ENCODE measurements at places on chromosomes 3 and 15.

GRCh38 chr3:194166682-194167479, 30.9 kb downstream of the HES1 start:
- DNase-seq, result no peak

- DNase-seq, result no peak
These were observed 52.8 kb upstream of the DGKG start for GRCh38 chr3:186414735-186415419.

DNA sequence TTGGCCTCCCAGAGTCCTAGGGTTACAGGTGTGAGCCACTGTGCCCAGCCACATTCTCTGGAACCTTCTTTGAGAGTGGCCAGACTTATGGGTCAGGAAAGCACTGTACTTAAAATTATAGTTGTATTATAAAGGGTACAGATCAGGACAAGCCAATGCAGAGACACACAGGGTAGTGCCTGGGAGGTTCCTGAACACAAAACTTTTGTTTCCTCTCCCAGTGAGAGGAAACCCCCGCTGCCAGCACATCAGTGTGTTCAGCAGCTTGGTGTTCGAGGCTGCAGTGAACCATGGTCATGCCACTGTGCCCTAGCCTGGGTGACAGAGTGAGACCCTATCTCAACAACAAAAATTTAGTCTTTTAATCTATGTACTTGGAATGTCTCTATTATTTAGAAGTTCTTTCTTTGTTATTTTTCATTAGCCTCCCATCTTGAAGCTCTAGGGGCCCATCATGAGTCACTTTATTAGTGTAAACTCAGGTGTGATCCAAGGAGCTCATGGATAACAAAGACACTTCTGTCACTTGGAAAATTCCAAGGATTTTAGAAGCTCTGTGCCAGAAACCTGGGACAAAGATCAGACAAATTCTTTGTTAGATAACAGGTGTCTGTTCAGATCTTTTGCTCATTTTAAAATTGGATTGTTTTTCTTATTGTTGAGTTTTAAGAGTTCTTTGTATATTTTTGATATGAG, 7.8 kb downstream of the BLOC1S6 start:
- DNase-seq, result no peak

DNA sequence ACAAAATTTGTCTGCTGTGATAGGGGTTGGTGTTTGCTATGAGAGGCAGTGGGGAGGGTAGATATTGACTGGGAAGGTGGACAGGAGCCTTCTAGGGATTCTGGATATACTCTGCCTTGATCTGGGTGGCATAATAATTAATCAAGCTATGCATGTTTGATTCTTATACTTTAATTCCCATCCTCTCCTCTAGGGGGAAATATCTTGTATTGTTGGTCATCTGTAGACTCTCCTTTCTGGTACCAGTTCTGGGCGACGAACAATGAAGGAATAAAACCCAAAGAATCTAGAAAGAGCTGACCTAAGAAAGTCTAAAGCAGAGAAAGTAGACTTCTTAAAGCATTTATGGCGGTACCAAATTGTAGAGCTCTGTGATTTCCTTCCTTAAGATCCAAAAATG, 198.2 kb upstream of the STRIT1 start:
- DNase-seq, result no peak

DNA sequence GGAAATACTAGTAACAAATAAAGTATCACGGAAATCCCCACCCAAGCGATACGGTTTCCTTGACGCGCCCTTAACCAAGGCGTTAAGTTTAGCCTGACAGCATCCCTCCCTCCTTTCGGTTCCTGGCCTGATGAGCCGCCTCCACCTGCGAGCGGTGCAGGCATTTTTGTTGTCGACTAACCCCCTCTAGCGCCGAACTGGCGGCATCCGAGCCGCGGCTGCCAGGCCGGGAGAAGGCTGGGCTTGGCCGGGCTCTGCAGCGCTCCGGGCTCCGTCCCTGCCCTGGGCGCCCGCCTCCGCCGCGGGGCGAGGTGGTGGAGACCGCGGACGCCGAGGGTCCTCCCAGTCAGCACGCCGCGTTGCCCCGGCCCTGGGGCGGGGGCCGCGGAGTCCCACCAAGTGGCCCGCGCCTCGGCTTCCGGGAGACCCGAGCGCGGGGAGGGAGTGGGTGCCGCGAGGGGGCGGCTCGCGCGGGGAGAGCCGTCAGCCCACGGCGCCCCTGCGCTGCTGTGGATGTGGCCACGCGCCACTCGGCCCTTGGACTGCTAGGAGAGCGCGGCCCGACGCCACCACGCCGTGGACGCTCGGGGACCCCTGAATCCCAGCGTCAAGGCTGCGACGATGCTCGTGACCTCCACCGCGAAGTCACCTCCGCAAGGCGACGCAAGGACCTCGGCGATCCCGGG, 1.1 kb upstream of the EPHA6 start:
- no peak for DNase-seq

DNA sequence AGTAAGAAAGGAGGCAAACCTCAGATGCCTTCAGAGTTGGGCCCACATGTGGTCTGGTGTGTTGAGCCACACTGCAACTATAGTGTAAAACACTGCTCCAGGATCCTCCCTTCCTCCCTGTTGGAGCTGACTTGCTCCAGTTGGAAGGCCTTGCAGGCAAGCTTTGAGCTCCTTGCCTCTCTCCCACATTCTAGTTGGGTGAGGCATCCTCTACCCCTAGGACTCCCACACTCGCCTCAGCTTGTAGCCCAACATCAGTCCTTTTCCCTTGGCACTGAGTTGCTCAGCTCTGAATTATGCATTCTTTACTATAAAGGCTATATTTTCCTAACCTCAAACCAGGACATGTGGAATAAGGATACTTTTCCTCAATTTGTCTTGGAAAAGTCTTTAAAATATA, 143.9 kb downstream of the NECTIN3 start:
- DNase-seq, result no peak

DNA sequence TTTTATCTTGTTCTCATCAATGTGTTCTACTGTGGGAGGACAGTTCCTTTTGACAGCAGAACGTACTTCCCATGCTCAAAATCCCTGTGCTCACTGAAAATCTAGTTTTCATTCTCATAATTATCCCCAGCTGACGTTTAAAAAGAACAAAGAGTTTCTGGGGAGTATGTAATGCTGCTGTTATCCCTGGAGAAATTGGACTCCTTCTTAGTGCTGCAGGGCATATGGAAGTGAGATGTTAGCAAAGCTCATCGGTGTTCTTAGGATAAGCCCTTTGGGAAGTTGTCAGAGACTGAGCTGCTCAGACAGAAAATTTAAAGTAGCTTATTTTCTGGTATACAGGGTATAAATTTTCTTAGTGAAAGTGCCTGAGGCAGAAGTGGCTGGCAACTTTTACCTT, 66.5 kb downstream of the CDAN1 start:
- DNase-seq, result no peak

DNA sequence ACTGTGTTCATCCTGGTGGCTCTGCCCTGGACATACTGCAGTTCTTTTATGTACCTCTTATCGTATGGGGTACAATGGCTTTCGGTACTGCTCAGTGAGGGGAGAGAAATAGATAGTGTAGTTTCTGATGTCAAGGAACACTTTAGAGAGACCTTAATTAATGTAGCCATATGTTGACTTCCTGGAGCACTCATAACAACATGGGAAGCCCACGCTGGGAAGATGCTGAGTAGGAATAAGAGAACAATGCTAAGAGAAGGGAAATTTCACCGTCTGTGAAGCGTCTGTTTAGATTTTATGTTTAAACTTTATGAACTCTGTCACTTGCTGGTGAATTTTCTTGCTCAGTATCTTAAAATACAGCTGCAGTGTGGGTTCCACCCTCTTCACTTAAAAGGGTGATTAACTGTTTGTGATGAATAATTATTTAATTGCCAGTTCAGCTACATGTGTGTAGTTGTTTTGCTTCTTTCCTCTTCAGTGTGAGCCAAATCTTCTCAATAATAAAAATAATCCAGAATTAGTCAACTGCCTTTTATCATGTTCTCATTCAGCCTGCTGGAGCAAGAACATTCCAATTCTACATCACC, 373.1 kb upstream of the TPRG1 start:
- DNase-seq, result no peak

GRCh38 chr3:183560607-183561006, 5.1 kb upstream of the KLHL6 start:
- no peak for DNase-seq

DNA sequence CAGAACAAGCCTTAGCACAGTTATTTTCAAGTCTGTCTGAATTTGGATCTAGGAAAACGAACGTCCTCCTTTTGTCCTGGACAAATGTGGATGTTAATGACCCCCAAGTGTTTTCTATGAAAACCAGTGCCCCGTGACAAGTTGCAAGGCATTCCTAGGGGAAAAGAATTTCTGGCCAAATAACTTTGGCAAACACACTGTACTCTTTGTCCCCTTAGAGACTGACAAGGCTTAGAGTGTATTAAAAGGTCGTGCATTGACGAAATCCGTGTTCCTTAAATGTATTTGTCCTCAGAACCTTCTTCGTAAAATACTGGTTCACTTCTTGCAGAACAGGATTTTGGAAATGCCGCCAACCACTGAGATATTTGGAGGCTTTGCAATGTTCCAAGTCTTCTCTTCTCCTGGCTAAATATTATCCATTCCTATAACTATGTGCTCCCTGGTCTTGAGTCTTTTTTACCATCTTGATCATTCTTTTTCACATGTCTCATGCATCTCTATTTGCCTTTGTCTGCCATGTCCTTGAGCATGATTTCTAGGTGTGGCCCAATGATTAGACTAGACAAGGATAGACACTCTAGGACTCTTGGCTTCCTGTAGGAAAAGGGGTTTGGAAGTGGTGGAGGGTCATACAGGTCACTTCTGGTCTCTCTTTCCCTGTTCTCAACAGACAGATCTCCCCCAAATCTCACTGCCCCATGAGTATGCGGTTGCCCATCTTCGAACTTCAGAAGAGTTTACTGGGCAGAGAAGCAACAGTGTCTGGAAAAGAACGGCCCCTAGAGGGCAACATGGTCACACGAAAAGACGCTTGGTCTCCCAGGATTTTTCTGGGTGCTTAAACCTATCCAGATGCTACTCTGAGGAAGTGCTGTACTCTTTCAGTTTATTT, 117.5 kb downstream of the EDEM1 start:
- DNase-seq, result no peak

- no peak for DNase-seq
These were observed 17.6 kb downstream of the TMCO5A start for GRCh38 chr15:37951999-37952398.

DNA sequence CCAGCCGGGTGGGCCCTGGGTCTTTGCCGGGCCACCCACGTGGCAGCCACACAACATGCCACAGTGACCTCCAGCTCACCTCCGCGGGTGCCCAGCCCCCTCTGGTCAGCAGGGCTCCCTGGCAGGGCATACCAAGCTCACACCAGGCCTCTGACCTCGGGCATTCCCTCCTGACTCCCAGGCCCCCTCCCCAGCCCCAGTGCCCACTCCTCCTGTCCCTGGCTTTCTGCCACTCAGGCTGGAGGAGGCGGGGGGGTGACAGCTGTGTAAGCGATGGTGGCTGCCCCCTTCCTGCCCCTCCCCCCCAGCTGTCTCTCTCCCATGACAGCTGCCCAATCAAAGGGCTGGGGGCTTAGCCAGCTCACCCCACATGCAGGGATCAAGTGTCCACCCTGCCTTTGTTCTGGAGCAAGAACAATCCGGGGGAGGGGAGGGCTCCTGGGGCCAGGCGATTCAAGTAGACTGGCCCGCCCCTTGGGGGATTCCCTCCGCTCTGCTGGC, 3.3 kb downstream of the PCBP4 start:
- DNase-seq, result no peak

DNA sequence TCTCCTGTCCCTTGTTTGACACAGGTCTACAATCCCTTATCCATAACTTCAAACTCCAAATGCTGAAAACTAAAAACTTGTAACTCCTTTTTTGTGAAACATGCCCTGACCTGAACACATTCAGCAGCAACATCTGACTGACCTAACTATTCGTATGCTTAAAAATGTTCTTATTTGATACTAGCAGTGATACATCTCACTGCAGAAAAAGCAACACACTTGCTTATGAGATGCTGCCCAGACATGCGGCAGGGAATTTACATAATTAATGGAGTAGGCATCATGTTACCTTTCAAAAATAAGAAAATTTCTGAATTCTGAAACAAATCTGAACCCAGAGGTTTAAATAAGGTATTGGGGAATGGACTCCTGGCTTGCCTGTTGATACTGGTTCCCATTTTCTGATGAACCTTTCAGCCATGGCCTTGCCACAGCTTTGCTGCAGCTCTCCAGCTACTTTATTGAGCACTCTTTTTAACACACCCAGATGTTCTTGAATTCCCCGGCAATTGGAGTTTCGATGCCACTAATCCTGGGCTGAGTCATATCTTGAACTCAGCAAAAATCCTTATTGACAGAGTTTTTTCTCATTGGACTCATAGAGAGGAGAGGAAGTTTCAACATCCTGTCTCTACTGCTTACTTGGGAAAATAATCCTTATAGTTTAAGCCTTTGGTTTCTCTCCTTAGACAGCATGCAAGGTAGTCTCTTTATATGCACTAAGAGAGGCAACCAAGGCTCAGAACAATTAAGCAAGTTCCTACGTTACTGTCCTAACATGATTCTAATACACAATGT, 296.6 kb upstream of the LMCD1 start:
- no peak for DNase-seq

DNA sequence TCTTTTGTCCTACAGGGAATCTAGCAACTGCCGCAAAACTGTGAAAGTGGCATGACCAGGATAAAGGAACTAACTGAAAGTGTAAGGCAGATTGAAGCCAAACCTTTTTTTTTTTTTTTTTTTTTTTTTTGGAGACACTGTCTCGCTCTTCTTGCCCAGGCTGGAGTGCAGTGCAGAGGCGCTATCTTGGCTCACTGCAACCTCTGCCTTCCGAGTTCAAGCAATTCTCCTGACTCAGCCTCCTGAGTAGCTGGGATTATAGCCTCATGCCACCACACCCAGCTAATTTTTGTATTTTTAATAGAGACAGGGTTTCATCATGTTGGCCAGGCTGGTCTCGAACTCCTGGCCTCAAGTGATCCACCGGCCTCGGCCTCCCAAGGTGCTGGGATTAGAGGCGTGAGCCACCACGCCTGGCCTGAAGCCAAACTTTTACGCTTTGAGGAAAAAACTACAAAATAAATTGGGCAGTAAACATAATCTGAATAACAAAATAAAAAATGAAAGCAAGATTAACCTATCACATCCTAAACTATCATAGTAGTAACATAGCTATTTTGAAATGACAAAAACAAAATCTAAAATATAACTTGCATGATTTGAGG, 9.7 kb downstream of the SLTM start:
- DNase-seq, result no peak

- no peak for DNase-seq
These were observed 57.2 kb downstream of the CHSY1 start for GRCh38 chr15:101194546-101195125.

- no peak for DNase-seq
These were observed 180.2 kb upstream of the CHL1 start for GRCh38 chr3:16366-16765.

GRCh38 chr15:101193120-101193644, 58.7 kb downstream of the CHSY1 start:
- DNase-seq, result no peak

- DNase-seq, result no peak
These were observed 3.4 kb downstream of the IL20RB start for GRCh38 chr3:136960838-136961836.

DNA sequence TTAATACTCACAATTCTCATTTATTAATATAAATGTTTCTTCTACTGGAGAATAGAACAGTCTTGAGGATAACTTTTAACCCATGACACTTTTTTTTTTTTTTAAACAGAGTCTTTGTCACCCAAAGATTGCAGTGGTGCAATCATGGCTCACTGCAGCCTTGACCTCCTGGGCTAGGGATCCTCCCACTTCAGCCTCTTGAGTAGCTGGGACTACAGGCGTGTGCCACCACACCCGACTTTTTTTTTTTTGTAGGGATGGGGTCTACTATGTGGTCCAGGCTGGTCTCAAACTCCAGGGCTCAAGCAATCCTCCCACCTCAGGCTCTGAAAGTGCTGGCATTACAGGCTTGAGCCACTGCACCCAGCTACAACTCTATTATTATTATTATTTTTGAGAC, 34.5 kb downstream of the PIK3CB start:
- DNase-seq, result no peak

GRCh38 chr15:40006646-40007045, 32.3 kb downstream of the SRP14 start:
- DNase-seq, result no peak

Measured in stimulated activated CD8-positive, alpha-beta memory T cell treated with anti-CD3 and anti-CD28 coated beads, Interleukin-2, amount 100 ng/mL, for 1 hour (primary cell).